ENCODE measurements at places on chromosomes 1 and 21.

GRCh38 chr1:198830412-198830811 lies 191.6 kb downstream of the PTPRC start:
- no peak for DNase-seq

GRCh38 chr1:231594123-231594522 lies 32.5 kb upstream of the DISC1 start:
- DNase-seq = no peak

DNA sequence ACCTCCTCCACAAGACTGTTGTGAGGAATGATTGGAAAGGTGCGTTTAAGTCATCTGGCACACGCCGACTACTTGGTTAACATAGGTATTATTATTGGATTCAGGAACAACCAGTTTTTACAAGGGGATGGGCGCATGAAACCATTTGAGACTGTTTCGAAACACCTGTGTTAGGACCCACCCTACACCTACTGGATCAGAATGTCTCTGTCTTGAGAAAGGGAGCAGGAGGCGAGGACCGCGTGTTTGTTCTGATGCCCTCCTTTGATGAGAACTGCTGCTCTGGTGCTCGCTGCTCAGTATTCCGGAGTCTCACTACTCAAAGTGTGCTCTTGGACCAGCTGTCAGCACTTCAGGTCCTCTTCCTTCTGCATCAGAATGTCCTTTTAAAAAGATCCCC lies 7.3 kb downstream of the H6PD start:
- DNase-seq = no peak

- no peak for DNase-seq
These were observed 736.4 kb downstream of the MATN1 start for GRCh38 chr1:29986986-29987385.

DNA sequence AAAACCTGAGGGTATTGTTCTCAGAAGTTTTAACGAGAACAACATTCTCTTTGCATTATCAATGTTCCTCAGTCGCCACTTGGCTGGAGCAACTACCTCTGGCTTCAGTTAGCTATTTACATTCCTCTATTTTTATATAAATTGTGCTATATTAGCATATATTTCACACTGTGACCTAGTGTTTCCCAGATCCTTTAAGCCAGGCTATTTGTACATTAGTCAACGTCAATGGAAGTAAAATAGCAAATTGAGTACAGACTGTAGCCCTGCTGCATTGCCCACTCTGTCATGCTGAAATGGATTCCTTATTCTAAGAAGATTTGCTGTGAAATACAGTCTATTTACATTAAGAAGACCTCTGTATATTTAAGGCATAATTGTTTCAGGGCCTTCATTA lies 213.8 kb downstream of the ROR1 start:
- no peak for DNase-seq

DNA sequence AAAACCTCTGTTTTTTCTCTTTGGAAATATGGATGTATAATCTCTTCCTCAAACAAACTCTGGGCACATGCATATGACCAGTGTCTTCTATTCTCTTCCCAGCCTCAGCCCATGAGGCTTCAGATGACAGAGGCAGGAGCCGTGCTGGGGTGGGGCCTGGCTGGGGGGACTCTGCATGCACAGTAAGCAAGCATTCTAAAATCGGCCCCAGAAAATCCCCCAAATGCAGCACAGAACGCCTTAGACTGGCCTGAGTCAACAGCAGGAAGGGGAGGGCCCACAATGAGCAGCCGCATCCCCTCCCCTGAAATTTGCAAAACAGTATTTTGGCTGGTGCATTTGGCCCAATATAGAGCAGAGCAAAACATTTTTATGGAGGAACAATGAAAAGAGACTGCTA lies 47.8 kb downstream of the ITPKB start:
- DNase-seq = no peak

- no peak for DNase-seq
These were observed 273.3 kb downstream of the DISC1 start for GRCh38 chr1:231899713-231900435.

- DNase-seq = no peak
These were observed 533.1 kb downstream of the KIF26B start for GRCh38 chr1:245687636-245688535.

Data from AG04450 (cell line).